ENCODE measurements at places on chromosomes 4 and X. TPM values are rescaled to one million over a fixed set of nuclear protein-coding genes. Genes with fewer than 3 reads are reported as not detected.

The MMGT1 gene
- total RNA-seq: 34.3 TPM

The CXCL11 gene
- total RNA-seq: not detected

- no peak for DNase-seq
These were observed 76.5 kb upstream of the LSM6 start for GRCh38 chr4:146098978-146099377.

DNA sequence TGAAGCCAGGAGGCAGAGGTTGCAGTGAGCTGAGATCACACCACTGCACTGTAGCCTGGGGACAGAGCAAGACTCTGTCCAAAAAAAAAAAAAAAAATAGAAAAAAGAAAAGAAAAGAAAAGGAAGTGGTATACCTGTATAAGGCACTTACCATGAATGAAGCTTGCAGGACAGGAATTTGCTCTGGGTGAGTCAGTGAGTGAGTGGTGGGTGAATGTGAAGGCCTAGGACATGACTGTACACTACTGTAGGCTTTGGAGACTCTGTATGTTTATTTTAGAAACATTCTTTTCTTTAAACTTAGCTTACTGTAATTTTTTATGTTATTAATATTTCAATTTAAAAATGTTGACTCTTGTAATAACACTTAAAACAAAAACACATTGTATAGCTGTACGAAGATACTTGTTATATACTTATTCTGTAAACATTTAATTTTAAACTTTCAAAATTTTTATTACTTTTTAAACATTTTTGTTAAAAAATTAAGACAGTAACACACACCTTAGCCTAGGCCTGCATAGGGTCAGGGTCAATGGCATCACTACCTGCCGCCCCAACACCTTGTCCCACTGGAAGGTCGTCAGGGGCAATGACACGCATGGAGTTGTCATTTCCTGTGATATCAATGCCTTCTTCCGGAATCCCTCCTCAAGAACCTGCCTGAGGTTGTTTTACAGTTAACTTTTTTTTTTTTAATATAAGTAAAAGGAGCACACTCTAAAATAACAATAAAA is 78.7 kb downstream of the CLNK start:
- no peak for DNase-seq

GRCh38 chr4:175386776-175387507 is 425.1 kb downstream of the GPM6A start:
- DNase-seq: no peak

Measured in glutamatergic neuron (in vitro differentiated cells).